ENCODE measurements at places on chromosomes 5 and 9.
A peak's percentile ranks its signal among the peaks of the same experiment; 100 is the strongest.

DNA sequence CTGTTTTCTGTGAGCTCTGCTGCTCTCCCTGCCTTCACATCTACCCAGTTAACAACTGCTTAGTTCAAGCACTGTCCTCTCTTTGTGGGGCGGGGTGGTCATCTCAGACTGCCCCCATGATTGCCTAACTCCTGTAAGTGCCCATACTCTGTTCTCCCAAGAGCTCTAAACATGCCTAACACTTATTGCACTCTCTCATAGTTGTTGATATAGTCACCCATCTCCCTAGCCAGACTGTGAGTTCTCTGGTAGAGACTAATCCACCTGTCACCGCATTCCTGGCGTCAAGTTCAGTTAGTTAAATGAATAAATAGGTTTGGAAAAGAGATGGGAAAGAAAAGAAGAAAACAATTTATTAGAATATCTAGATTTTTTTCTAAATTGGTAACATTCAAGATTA, 18.3 kb upstream of the MUSK start:
- no peak for DNase-seq

DNA sequence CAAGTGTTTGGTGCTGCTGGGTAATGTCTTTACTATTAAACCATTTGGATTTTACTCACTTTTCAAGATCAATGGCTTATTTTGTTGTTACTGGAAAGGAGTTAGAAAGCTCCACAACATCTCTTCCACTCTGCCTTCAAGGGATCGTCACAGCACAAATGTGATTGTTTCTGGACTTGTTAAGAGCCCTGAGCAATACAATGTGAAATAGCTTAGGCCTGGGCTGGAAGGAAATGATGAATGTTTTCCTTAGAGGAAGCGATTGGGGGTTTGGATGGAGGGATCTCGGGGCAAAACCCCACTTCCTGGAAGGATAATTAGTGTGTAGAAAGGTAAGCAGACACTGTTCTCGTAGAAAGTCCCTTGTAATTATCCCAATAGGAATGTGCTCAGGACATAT, 59.3 kb upstream of the MYO10 start:
- DNase-seq = no peak

- DNase-seq = no peak
Measured at GRCh38 chr9:8738945-8739344, 939.4 kb upstream of the DMAC1 start.

DNA sequence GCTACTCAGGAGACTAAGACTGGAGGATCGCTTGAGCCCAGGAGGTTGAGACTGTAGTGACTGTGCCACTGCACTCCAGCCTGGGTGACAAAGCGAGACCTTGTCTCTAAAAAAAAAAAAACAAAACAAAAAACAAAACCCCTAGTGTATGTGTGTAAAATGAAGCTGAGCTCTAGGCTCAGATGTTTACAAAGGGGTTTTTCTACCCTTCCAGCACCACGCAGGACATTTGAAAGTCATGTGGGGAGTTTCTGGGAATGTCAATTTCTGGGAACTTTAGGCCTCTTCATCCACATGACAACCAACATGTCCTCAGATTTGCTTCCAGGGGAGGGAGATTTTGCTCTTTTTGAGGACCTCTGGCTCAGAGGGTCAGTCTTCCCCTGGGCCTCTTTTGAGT, 42.4 kb upstream of the AIF1L start:
- no peak for DNase-seq

- peak; percentile 52 for DNase-seq
Measured at GRCh38 chr5:149651686-149652085, 70.4 kb downstream of the ARHGEF37 start.

GRCh38 chr5:40841068-40841805, at the start of gene CARD6:
Gene CARD6, plus strand, starts transcription at chr5:40841367. Its CDS starts 16 bp downstream, at chr5:40841383.
- no peak for DNase-seq

GRCh38 chr9:73412874-73413273, 261.2 kb downstream of the ANXA1 start:
- DNase-seq = no peak

DNA sequence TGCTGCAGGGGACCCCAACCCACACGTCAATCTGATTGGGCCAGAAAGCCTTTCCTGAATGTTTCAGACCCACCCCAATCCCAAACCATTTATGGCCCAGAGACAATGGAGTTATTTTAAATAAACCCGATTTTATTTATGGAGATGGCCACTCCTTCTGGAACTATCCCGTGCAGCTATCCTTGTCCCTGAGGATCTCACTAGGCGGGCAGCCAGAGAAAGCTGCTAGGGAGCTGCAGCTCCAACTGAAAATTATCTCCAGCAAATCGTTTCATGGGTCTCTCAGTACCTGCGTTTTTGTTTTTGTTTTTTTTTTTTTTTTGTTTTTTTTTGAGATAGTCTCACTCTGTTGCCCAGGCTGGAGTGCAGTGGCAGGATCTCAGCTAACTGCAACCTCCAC, 23.0 kb downstream of the C1QTNF2 start:
- no peak for DNase-seq

DNA sequence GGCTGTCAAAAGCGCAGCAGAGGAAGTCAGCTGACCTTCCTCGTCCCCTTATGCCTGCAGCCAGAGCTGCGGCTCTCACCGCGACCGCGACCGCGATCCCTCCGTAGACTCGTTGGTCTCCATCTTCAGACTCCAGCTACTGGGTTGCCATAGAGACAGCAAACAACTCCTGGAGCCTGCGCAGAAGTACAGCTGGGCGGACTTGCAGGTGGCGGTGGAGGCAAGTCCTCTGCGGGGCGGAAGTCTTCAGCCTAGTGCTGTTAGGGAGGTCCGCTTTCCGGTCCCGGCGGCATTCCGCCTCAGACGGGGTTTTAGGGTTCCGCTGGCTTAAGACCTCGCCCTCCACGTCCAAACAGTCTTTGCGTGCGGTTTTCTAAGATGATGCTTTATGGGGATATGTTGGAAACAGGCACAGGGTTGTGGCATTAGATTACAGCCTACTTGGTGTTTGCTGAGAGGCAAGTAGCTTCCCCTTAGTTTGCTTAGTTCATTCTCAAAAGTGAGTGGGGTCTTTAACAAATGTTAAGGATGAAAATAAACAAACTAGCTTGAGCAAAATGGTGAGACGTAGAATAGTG, at the start of gene SPAG8:
Gene SPAG8 (minus strand): TSS at position 238 of the 578 bp plus-strand sequence. CDS start 115 bp downstream, at position 123.
- DNase-seq = peak; percentile 94

DNA sequence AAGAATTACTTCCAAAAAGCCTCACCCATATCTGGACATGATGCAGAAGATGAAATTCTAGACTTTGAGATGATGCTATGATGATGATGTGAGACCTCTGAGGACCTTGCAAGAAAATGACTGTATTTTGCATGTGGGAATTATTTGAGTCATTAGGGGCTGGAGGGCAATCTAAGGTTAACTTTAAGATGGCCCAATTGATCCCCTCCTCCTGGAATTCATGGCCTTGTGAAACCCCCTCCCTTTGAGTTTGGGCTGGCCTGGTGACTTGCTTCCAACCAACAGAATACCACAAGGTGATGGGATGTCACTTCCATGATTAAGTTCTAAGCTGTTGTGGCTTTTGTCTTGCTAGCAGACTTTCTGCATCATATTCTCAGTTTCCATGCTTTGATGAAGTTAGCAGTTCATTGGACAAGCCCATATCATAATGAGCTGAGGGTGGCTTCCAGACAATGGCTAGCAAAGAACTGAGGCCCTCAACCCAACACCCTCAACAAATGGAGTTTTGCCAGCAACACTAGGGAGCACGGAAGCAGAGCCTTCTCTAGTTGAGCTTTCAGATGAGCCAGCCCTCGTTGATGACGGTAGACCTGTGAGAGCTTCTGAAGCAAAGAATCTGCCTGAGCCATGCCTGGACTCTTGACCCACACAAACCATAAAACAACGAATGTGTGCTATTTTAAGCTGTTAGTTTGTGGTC, 7.4 kb upstream of the AMACR start:
- DNase-seq = no peak

GRCh38 chr9:108225149-108225800, 630.5 kb downstream of the ACTL7B start:
- peak; percentile 66 for DNase-seq

DNA sequence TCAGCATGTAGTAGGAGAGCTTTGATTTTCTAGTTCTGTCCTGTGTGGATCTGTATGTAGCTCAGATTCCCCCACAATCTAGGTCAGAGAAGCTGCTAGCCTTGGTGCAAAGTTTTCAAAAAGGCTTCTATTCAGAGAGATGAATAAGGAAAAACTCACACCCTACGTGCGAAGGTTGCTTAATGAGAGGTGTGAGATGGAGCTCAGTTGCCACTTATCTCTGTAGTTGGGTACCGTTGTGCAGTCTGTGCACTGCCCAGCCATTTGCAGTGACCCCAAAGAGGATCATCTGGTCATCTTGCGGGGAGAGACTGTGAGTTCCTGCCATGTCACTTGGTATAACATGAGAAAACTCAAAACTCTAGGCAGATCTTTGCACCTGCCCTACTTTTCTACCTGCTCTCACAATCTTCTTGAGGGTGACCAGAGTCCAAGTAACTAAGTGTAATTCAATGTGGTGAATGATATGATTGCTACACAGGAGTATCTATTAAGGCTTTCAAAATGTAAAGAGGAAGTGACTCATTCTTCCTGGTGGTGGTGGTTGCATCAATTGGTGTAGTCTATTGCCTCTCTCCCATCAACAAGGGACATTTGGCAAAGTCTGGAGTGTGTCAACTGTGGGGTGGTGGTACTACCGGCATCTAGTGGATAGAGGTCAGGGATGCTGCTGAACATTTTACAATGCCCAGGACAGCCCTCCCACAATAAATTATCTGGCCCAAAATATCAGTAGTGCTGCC, 65.2 kb downstream of the TMC1 start:
- no peak for DNase-seq

- DNase-seq = peak; percentile 81
Measured at GRCh38 chr5:16508730-16509531, 43.3 kb upstream of the ZNF622 start.

- DNase-seq = no peak
Measured at GRCh38 chr5:180287868-180288267, 4.0 kb downstream of the MAPK9 start.

Measured in stomach (tissue), 19 donors.